Activated T-helper 1 cell treated with anti-CD3 and anti-CD28 coated beads, Interleukin-2, amount 50 U/mL, for 16 hours (primary cell): ENCODE measurements at places on chromosomes 1 and 21.

- no peak for DNase-seq
Observed at GRCh38 chr1:6534248-6534822, 20.0 kb downstream of the NOL9 start.

DNA sequence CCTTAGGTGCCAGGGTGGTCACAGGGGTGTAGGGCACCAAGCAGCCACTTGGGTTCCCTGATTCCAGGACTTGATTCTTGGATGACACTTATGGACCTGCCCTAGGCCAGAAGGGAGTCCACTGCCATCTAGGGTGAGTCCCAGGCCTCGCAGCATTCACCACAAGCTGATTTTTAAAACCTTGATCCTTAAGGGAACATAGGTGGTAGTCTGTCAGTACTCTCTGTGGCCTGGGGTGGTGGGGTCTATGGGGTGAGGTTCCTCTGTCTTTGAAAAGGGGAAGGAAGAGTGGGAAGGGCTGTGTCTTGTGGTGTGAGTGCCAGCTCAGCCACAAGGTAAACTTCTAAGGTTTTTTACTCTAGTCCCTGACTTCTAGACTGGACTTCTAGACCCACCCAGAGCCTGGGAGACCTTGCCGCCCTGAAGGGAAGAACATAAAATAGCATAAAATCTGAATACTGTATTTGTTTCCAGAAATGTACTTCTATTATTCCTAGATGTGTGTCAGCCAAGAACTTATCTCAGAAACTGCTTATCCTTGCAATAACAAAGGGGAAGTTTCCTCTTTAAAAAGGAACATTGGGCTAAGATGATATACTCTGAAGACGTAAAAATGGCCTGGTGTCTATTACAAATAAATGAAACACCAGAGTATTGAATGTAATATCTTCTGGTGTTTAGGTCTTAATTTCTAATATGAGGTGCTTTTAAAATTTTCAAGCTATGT, 757.3 kb downstream of the LTN1 start:
- DNase-seq: no peak

- no peak for DNase-seq
Observed at GRCh38 chr1:109763646-109764415, at the start of gene EPS8L3. EPS8L3 (minus strand) TSS chr1:109763923; CDS start chr1:109761749, 2,174 bp downstream.

- no peak for DNase-seq
Observed at GRCh38 chr1:49906365-49906764, 117.4 kb downstream of the AGBL4 start.

DNA sequence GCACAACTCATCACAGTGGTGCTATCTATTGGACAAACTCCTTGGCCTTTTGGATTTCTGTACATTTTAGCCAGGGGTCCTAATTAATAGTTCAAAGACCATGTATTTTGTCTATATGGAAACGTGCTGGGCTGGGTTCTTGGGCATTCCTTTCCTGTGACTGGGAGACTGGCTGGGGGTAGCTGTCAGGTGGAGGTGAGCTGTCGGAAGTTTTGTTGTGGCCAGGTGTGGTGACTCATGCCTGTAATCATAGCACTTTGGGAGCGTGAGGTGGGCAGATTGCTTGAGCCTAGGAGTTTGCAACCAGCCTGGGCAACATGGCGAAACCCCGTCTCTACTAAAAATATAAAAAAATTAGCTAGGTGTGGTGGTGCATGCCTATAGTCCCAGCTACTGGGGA, 392.4 kb downstream of the RPS6KC1 start:
- DNase-seq: no peak

DNA sequence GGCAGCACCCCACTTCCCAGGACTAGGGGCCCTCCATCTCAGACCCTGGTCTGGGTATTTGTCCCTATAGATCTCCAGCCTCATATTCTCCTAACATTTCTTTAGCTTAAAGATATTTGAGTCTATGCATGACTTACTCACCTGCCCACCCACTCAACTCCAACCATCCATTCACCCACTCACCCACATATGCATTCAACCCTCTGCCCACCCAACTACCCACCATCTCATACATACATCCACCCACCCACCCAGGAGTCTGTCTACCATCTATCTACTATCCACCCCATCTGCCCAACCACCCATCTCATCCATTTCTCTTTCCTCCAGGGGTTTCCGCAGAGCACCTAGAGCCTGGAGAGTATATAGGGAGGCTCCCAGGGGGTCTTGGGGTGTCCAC, 42.7 kb downstream of the FAAH start:
- no peak for DNase-seq

GRCh38 chr1:27455139-27455811, 34.7 kb downstream of the WASF2 start:
- no peak for DNase-seq

GRCh38 chr1:63888984-63889383, 115.2 kb downstream of the ROR1 start:
- no peak for DNase-seq

GRCh38 chr1:150567717-150568593, 11.5 kb downstream of the MCL1 start:
- no peak for DNase-seq

GRCh38 chr1:238991765-238992495, 394.4 kb upstream of the CHRM3 start:
- DNase-seq: no peak

DNA sequence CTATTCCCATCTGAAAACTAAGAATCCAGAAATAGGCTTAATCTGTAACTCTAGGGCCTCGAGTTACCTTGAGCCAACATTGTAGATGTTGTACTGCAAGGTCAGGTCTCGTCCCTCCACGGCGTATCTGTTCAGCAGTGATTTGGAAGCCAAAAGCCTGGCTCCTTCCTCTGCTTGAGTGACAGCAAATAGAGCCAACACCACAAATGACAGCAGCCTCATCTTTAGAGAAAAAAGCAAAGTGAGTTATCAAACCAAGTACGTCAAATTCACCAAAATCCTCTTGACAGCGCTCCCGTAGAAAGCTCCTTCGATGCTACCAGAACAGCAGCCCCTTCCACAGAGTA, 832 bp downstream of the SSR2 start:
- DNase-seq: no peak

- no peak for DNase-seq
Observed at GRCh38 chr1:171191992-171192391, 6.9 kb downstream of the FMO2 start.

DNA sequence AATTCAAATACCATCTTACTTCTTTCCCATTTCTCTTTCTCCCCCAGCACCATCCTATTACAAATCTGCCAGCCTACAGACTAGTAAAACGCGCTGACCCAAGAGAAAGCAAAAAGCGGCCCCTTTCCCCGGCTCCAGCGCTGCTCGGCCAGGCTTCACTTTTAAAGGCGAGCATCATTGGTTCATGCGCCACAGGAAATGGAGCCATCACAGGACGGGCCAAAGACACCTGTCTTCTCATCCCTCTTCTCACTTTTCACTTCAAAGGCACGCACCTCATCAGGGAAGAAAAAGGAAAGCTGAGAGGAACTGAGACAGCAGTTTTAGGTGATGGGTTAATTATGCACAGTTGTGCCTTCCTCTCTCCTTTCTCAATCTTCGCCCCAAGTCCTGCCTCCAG, 664.2 kb upstream of the USP24 start:
- no peak for DNase-seq

GRCh38 chr1:246730839-246731238, 6.6 kb downstream of the SCCPDH start:
- no peak for DNase-seq

GRCh38 chr1:5747426-5748285, 244.6 kb downstream of the NPHP4 start:
- DNase-seq: no peak

DNA sequence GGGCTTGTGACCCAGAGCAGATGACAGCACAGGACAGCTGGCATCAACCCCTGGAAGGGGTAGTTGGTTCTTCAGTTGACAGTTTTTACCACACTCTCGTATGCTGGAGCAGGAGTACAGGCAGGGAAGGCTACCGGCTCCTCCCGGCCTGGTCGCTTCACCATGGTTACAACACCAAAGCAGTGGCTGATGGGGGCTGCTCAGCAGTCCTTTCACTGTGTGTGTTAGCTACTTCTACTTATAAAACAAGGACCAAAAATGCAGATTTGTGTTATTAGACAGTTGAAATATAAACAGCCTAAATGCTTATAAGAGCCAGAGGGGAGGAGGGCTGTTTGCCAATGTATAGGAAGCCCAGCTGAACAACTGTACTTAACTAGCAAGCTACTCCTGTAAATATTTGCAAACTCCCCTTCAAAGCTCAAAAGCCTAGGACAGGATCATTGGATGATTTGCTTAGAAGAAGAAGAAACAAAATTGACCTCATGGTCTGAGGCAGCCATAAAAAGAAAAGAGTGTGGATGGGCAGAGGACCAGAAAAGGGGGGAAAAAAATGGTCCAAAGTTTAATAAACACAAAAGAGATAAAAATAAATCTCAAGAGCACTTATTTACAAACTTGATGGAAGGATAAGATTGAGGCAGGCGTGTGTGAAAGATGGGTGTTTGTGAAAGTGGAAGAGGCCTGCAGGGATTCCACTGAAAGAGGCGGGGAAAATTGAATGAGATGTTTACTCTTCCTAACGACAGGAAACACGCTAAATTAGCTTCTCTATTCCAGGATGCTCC, 57.1 kb downstream of the TGFB2 start:
- DNase-seq: no peak

- no peak for DNase-seq
Observed at GRCh38 chr1:100719490-100719889, at the start of gene VCAM1. VCAM1 (plus strand) TSS chr1:100719742; CDS start chr1:100719861, 119 bp downstream.

DNA sequence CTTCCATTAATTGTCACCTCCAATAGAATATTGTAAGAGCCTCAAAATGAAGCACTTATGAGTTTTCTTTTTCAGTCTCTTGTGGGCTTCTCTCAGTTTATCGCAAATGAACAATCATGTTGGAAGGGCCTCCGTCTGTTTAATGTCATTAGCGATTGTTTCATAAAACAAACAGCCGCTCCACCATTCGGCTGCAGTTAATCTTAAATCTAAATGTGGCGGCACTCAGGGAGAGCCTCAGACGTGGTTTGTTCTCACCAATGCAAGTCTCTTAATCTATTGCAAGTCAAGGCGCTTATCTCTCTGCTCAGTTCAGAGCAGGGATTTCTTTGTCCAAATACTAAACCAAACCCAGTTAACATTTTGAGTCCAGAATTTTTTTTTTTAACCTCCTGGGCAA, 34.9 kb upstream of the ESRRG start:
- no peak for DNase-seq

DNA sequence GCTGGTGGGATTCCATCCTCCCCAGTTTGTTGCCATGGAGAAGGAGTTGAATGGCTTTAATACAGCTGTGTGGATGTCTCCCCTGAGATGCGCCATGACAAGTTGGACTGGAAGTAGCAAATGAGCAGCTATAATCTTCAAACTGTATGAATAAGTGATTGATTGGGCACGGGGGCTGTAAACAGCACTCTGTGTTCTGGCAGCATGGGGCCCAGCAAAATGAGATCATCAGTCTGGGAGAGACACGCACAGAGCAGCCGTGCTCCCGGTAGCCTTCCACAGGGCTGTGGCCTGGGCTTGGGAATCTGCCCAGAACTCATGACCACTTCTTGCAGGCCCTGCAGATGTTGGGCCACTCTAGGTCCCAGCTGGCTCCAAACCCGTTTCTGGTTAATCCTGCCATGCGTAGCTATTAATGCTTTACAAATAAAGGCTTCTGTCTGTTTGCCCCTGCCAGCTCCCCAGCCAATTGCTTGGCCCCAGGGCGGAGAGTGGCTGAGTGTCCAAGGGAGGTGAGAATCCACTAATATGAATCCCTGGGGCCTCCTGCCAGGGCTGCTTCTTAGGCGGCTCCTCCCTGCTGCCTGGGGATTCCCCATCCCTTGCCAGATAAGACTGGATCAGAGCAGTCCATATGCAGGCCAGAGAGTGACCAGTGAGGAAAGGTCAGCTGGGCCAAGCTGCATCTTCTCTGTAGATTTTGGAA, 642.9 kb downstream of the AJAP1 start:
- DNase-seq: no peak

GRCh38 chr1:27554293-27554692, 49.7 kb downstream of the AHDC1 start:
- no peak for DNase-seq

DNA sequence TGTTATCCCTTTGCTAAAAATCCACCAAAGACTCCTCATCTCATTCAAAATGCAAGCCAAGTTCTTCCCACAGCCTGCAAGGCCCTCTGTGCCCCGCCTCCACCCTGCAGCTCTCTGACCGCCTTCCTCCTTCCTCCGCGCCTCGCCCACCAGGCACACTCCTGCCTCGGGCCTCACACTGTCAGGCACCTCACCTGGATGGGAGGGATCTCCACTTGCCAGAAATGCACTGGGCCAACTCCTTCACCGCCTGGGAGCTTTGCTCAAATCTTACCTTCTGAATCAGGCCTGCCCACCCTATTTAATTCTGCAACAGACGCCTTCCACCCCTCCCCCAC, 26.2 kb downstream of the PGBD5 start:
- DNase-seq: no peak

DNA sequence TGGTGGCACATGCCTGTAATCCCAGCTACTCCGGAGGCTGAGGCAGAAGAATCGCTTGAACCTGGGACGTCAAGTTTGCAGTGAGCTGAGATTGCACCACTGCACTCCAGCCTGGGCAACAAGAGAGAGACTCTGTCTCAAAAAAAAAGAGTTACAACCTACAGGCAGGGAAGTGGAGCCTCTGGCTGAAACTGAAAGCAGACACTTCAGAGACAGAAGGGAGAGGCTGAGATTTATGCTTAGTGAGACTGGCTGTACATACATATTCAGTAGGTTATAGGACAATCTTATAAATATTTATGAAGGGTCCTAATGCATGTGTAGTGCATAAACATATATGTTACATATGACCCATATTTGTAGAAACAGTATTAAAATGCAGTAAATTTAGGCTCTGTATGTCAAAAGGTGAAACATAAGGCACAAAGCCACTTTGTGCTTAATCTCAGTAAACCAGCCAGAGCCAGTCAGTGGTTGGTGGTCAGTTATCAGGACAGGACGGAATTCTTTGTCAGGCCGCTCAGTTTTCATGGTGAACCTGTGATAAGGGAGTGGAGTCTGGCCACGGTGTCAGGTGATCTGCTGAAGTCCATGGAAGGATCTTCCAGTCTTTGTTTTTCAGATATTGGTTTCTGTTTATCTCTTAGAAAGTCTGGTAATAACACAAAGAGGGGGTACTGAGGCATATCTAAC, 13.7 kb downstream of the RHEX start:
- no peak for DNase-seq

DNA sequence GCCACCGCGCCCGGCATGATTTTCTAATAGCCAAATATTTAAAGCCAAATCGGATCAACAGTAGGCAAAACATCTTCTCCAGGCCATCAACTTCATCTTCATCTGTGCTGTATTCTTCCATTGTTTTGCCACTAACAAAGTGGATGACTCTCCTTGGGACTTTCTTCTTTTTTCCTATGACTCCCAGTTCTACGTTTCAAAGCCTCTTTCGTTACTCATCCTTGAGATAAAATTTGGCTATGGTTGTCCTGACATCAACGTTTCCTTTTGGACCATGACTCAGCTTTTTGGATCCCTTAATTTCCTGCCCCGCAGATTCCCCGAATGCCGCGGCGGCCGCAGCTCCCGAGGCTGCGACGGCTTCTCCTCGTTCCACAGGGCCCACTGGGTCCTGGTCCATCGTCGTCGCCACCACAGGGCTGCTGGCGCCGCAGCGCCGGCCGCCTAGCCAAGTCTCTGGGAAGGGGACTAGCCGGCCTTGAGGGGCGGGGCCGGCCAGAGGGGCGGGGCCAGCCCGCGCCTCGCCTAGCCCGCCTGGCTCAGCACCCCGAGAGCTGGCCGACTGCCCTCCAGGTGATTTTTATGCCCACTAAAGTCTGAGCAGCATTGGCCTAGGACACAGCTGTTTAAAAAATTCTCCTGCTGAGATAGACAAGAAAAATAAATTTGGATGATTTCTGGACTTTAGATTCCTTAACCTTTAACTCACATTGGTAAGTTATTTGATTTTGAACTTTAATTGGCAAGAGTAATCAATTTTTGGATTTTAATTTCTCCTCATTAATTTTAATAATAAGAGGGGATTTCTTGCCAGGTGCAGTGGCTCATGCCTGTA, 93.9 kb downstream of the ADCY10 start:
- DNase-seq: no peak
